Ovary (tissue), 10 donors: ENCODE measurements at places on chromosomes 13 and 19.
A peak's percentile ranks its signal among the peaks of the same experiment; 100 is the strongest.

GRCh38 chr19:682678-683320 lies 6.6 kb downstream of the FSTL3 start:
- peak; percentile 61 for DNase-seq

- no peak for DNase-seq
Measured at GRCh38 chr13:23651439-23651838, 81.2 kb downstream of the TNFRSF19 start.

- no peak for DNase-seq
Measured at GRCh38 chr13:37148501-37148900, 43.0 kb upstream of the CSNK1A1L start.

GRCh38 chr13:80889829-80890228 lies 548.9 kb upstream of the SPRY2 start:
- no peak for DNase-seq

- no peak for DNase-seq
Measured at GRCh38 chr19:16013851-16014840, 62.1 kb upstream of the TPM4 start.

DNA sequence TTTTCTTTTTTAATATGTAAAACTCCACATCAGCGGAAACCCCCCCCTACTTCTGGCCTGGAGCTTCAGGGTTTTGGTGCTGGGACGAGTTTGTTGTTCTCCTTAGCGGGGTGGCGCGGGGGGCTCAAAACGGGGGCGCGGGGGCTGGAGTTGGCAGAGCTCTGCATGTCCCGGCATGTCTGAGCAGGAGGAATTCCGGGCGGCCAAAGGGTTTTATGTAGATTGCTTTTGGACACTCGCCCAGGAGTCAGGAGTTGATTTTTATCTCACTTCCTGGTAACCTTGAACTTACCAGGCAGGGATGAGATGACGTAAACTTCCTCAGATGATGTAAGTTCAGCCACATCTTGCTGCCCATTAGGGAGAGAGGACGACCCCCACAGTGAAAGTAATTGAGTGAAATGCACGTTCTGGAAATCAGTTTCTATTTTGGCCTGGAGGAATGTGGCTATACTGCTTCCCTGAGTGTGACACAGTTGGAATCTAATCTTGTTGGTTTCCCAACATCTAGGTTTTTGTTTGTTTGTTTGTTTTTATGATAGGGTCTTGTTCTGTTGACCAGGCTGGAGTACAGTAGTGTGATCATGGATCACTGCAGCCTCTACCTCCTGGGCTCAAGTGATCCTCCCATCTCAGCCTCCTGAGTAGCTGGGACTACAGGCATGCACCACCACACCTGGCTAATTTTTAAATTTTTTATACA lies 21.0 kb upstream of the GDF15 start:
- peak; percentile 87 for DNase-seq
